NCI-H510A treated with DMSO at 0.1 percent for 48 hours (cell line): ENCODE measurements at places on chromosomes 7 and 10.

- no peak for DNase-seq
These were observed 10.8 kb upstream of the LIPA start for GRCh38 chr10:89262086-89263051.

GRCh38 chr10:110759523-110759922 is 112.2 kb upstream of the PDCD4 start:
- DNase-seq = no peak

DNA sequence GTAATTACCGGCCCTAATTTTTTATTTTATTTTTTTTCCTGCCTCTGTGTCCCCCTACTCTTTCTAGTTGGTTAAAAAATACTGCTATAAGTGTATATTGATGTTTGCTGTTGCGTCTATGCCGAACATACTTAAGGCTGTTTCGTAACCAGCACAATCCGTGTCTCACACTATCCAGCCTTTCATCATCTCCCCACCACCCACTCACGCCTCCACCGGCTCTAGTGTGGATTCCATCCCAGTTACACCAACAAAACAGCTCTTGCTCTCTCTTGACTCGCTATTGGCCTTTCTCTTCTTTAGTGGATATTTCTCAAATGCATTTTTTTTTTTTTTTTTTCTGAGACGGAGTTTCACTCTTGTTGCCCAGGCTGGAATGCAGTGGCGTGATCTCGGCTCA is 70.1 kb upstream of the CAMK1D start:
- no peak for DNase-seq

- no peak for DNase-seq
These were observed 345.7 kb downstream of the THSD7A start for GRCh38 chr7:11486271-11486670.

DNA sequence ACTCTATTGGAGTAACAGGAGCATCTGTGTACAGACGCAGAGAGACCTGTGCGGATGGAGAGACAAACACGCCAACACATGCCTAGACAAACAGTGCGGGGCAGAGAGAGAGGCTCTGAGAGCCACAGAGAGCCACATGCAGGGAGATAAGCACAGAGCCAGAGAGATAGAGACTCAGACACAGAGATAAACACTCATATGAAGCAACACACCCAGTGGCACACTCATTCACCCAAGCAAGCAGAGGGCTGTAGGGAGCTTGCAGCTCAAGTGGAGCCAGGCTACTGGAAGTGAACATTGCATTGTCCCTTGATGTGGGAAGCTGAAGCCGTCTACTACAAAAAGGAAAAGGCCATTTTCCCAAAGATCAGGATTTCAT is 46.6 kb upstream of the PODXL start:
- DNase-seq = peak; percentile 33

DNA sequence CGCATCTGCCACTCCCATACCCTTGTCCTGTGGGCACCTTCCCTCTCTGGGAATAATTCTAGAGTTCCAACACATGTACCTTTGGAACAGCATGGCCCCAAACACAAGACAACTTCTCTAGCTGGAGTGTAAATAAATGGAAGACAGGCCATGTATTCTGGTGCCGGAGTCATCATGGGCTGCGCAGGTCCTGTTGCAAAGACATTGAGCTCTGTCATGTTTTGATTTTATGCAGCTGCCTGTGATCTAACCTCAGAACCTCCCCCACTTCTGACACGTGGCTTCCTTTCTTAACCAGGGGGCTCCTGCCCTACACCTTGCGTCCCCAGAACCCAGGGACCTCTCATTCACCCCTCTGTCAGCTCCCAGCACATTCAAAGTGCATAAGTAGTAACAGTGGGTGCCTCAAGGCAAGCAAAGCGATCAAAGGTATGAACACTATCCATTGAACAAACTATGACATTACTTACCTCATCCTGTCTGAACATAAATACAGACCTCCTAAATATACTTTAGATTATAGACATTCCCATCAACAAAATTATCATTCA is 219.9 kb downstream of the FGFR2 start:
- DNase-seq = no peak
